ENCODE measurements at places on chromosomes 5 and 9.

DNA sequence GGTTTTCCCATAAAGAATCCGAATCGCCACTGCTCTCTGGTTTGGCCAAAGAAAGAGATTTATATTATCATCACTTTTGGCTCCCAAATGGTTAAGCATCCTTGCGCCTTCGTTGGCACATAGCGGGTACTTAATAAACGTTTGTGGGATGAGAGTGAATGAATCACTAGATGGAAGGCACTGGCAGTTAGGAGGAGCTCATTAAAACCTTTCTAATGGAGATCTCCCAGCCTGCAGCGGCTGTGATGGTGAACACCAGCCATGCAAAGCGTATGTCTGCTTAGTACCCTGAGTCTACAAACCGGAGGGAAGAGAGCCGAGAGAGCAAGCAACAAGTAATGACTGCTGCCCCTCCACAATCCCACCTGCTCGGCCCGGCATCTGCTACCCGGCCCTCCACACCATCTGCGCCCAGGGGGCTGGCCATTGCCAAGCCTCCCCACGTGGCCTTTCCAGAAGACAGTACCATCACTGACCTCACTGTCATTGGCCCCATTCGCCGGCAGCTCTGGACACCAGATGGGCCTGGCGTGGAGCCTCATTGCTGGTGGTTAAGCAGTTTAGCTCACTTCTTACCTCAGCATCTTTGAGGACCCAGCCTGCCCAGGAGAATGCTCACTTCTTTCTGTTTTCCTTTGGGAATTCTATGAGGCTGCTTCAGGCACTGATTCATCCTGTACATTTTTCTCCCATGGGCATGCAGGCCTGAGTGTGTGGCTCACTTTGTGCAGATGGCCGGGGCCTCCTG, 39.3 kb upstream of the ANKRD33B start:
- no peak for DNase-seq

GRCh38 chr5:148343603-148344487, 8.5 kb downstream of the SPINK9 start:
- DNase-seq, result no peak

GRCh38 chr5:169861934-169862333, 118.4 kb downstream of the INSYN2B start:
- no peak for DNase-seq

GRCh38 chr9:136623016-136623841, 39.5 kb upstream of the EGFL7 start:
- no peak for DNase-seq

GRCh38 chr5:157069949-157070348, 11.0 kb upstream of the HAVCR1 start:
- DNase-seq, result no peak

DNA sequence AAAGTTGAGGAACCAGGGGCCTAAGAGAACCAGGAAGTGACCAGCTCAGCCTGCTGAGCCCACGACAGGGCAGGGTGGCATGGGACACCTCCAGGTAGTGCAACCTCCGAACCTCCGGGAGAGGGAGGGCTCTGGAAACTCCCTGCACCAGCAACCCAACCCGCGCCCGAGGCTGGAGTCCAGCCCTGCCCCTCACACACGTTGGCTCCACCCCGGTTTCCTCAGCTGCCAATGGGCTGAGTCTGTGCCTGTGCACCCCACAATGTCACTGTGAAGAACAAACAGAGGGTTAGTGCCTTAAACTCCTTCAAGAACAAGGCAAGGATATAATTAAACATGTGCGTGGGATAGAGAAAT, 17.0 kb upstream of the UNC5A start:
- DNase-seq, result no peak

- DNase-seq, result no peak
Measured at GRCh38 chr5:151205411-151205810, 18.5 kb downstream of the CCDC69 start.

DNA sequence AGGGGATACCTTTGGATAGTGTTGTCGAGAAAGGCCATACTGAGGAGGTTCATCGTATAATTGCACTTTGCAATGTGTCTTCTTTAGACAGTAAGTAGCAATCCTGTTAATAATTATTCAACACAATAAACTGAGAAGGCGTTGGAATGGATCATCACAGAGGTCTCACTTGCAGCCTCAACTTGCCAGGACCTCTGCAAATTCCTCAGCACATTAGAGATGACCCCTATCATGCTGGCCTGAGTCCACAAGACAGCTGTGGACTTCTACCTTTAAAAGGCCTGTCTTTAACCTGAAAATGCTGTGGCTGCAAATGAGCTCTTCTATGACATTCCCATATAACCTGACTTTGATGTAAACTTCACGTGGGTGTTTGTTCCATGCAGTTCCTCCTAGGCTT, 14.1 kb downstream of the SH3TC2 start:
- no peak for DNase-seq

- DNase-seq, result no peak
Measured at GRCh38 chr5:6376974-6377520, 1.3 kb downstream of the MED10 start.

Data from kidney capillary endothelial cell (primary cell).